ENCODE measurements at places on chromosomes 3 and 15. TPM values are rescaled to one million over a fixed set of nuclear protein-coding genes. Genes with fewer than 3 reads are reported as not detected.

The C2CD4B gene
- 0.25 TPM for total RNA-seq

The RAB6B gene
- total RNA-seq, result 0.22 TPM

The CLSTN2 gene
- 1.00 TPM for total RNA-seq

The GABRB3 gene
- 2.7 TPM for total RNA-seq

The ROPN1B gene
- total RNA-seq, result not detected

The FETUB gene
- not detected for total RNA-seq

The SH2D7 gene
- total RNA-seq, result not detected

The NOX5 gene
- 0.25 TPM for total RNA-seq

The SPINT1 gene
- 0.66 TPM for total RNA-seq

The CCDC71 gene
- 18.1 TPM for total RNA-seq

The PIERCE2 gene
- total RNA-seq, result 1.6 TPM

The HGD gene
- not detected for total RNA-seq

The NISCH gene
- total RNA-seq, result 97.0 TPM

The DGKG gene
- 6.3 TPM for total RNA-seq

The CLRN1 gene
- not detected for total RNA-seq

The CACNA2D2 gene
- under 0.01 TPM for total RNA-seq

The GLDN gene
- total RNA-seq, result 0.22 TPM

The APBA2 gene
- total RNA-seq, result 10.7 TPM

The CPEB1 gene
- 35.2 TPM for total RNA-seq

The GOLGA6L2 gene
- not detected for total RNA-seq
